ENCODE measurements at places on chromosomes 1 and 21.

GRCh38 chr1:55195521-55196233 is 19.5 kb downstream of the USP24 start:
- DNase-seq: no peak

- DNase-seq: no peak
These were observed 45.4 kb upstream of the IPO9 start for GRCh38 chr1:201783572-201783971.

- no peak for DNase-seq
These were observed 90.1 kb upstream of the DIRAS3 start for GRCh38 chr1:68140536-68140935.

GRCh38 chr1:227586733-227587132 is 23.4 kb downstream of the ZNF678 start:
- DNase-seq: no peak

DNA sequence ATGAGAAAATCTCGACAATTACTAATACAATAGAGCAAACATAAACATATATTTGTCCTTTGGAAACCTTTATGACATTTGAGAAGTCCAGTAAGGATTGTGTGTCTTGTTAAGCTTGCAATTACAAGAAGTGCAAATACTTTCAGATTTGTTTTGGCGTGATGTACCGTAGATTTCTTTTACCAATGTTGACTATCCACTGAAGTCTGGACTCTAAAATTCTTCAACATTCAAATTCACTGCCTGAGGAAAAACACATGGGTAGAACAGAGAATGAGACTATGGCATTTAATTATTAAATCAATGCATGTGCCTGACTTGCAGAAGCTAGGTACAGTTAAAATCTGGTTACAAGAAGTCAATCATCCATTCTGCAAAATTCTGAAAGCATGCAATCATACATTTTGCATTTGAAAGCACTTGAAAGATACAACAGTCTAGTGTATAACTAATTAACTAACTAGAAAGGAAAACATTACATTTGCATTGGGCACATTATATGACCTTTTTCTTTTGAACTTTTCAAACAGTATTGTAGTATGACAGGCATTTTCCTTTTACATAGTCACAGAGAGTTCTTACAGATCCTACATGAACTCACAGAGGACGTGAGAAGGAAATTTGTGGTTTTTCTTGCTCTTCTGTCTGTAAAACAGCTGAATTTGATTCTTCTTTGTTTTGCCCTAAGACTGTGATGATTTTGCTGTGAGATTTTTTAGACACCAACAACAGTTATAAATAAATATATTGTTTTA is 511.1 kb upstream of the ADGRL4 start:
- no peak for DNase-seq

DNA sequence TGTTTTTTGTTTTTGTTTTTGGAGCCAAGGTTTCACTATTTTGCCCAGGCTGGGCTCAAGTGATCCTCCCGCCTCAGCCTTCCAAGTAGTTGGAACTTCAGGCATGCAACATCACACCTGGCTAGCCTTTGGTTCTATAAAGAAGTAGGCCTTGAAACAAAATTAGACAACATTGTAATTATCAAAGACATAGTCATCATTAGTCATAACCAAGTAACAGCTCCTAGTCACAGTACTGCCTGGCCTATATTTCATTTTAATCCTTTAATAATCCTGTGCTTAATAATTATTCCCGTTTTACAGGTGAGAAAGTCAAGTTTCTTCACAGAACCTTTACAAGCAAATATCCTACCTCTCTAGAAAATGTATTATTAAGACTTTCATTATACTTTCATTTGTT is 52.3 kb upstream of the TBX15 start:
- no peak for DNase-seq

GRCh38 chr1:11298390-11299224 is 25.6 kb downstream of the UBIAD1 start:
- peak; percentile 34 for DNase-seq

DNA sequence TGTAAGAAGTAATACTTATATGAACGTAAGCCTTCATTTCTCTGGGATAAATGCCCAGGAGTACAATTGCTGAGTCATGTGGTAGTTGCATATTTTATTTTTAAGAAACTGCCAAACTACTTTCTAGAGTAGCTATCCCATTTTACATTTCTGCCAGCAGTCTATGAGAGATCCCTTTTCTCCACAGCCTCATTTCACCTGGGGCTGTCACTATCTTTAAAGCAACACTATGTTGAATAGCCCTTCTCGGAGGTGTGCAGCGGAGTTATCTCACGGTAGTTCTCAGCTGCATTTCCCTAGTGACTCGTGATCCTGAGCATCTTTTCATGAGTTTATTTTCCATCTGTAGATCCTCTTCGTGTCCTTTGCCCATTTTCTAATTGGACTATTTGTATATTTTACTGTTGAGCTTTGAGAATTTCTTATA is 93.4 kb downstream of the ADARB1 start:
- DNase-seq: no peak

DNA sequence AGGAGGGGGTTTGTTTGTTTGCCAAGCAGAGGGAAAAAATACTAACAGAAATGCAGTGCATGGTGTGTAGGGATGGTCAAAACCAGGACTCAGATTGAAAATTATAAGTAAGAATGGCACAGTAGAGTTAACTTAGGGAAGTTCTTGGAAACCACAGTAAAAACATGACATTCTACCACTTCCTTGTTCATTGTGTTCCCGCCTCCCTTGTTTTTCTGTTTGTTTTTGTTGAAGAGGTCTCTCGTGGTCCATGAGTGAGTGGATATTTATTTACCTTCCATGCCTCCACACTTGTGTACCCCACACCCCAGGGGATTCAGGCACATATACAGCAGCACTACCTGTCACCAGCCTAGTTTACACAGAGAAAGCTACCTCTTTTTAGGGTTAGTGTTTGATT is 69.6 kb downstream of the OLFML2B start:
- no peak for DNase-seq

DNA sequence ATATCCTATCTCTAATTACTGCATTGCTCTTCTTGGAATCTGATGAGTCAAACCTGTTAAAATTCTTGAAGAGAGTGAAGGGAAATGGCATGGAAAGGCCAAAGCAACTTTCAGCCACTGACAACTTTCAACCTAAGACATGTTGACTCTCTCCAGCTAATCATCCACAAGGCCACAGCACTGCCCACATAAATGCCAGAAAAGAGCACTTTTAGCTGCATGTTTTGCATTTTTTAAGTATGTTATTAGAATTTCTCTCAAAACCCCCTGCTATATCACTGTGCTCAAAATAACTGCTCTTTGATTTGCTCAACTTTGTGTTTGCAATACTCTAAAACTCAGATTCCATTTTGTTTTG is 352.5 kb downstream of the ADGRL2 start:
- DNase-seq: no peak

- DNase-seq: no peak
These were observed 194.2 kb downstream of the SIPA1L2 start for GRCh38 chr1:232435729-232436128.

DNA sequence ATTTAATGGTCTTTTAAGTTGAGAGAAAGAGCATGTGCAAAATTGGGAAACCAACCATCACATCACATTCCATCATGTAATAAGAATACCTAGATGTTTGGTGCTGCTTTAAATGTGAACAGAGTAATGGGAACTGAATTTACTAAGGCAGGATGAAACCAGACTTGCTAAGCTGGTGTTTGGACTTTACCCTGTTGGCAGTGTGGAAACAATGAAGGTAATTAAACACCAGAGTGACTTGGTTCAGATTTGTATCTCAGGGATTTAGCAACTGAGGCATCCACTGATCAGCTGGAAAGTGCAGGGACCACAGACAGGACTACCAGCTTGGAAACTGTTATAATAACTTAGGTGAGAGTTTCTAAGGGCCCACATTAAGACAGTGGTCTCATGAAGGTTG is 263.4 kb downstream of the OLFM3 start:
- DNase-seq: no peak

- DNase-seq: no peak
These were observed 12.0 kb upstream of the SLC9A1 start for GRCh38 chr1:27166929-27167328.

GRCh38 chr1:199453723-199454122 is 573.8 kb upstream of the NR5A2 start:
- DNase-seq: no peak

GRCh38 chr1:27650539-27651175 is 15.7 kb upstream of the FGR start:
- DNase-seq: no peak

DNA sequence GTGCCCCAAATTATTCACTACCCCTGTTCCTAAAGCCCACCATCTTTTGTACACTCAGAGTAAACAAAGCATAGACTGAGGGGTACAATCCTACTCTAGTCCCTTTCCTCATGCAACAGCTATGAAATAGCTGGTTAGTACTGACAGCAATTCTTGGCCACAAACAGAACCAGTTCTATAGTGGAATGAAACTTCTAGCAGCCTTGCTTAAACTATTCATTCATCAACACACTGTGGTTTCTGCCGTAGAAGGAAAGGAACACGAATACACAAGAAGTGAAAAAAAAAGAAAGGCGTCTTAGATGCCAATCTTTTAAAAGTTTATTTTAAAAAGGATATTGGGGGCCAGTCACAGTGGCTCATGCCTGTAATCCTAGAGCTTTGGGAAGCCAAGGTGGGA is 9.9 kb downstream of the PSMB2 start:
- DNase-seq: no peak

- no peak for DNase-seq
These were observed 8.5 kb downstream of the CCT8 start for GRCh38 chr21:29064850-29065481.

DNA sequence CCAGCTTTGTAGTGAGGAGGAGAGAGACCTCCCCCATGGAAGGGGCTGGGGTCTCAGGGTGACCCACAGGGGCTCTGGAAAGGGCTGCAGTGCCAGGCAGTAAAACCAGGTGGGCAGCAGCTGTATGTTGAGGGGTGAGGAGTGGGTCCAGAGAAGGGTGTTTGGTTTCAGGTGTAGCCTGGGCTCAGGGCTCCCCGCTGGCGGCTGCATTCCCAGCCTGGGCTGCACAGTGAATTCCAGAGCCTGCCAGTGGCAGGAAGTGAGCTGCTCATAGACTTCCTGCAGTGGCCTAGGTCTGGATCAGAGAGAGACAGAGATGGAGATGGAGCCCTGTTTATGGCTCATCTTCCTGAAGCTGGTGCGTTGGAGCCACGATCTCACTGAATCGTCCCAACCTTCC is 356.4 kb downstream of the PTPRU start:
- no peak for DNase-seq

- DNase-seq: no peak
These were observed 177.6 kb downstream of the HHIPL2 start for GRCh38 chr1:222370081-222370912.

DNA sequence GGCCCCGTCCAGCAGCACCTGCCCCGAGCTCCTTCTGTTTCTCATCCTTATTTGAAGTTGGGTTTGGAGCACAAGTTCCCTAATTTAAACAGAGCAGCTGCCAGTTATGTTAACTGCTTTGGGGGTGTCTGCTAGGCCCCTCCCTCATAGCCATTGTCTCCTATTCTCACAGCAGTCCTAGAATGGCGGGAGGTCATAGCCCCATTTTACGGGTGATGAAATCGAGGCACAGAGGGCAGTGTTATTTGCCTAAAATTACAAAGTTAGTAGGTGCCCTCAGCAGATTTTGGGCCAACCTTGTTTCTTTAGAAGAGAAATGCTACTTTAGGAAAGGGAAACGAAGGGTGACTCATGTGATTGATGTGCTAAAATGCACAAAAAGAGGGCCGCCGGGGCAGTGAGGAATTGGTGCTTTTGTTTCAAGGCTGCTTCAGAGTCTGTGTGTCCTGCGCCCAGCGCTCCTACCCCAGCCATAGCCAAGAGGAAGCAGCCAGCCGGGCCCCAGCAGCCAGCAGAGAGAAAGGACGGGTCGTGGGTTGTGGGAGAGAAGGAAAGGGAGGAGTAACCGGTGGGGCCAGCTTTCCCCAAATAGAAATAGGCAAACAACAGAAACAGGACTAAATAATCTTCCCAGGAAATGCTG is 13.0 kb downstream of the VANGL1 start:
- DNase-seq: no peak

DNA sequence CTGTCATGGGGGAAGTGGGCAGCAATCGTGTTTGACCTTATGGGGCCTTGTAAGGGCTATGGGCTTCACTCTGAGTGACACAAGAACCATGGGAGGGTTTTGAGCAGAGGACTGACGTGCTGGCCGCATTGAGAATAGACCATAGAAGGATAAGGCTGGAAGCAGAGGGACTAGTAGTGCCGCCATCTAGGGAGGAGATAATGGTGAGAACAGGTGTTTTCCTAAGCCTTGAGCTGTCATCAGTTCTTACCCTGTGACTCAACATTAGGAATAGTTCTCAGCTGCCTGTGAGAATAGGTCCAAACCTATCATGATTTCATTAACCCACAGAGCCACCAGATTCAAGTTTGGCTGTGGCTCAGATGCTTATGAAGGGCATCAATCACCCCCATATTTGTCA is 228.5 kb downstream of the CACNA1E start:
- DNase-seq: no peak

GRCh38 chr1:26478159-26478558 is 5.9 kb downstream of the HMGN2 start:
- no peak for DNase-seq

DNA sequence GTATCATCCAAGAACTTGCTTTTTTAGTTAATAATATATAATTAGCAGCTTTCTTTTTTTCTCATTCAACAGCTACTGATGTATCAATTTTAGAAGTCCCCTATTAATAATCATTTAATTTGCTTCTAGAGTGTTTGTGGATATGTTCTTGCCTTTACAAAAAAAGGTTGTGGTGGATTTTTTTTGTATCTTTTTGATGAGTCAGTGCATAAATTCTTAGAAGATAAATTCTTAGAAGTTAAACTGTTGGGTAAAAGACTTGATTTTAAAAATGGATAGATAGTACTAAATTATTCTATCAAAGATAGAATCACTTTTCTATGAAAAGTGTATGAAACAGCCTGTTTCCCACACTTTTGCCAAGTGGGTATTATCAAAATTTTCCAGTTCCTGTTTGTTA is 11.9 kb downstream of the FGGY start:
- DNase-seq: no peak

GRCh38 chr1:12799730-12800129 is 8.5 kb downstream of the PRAMEF1 start:
- no peak for DNase-seq

- no peak for DNase-seq
These were observed 187.2 kb downstream of the FGGY start for GRCh38 chr1:59484096-59484495.

DNA sequence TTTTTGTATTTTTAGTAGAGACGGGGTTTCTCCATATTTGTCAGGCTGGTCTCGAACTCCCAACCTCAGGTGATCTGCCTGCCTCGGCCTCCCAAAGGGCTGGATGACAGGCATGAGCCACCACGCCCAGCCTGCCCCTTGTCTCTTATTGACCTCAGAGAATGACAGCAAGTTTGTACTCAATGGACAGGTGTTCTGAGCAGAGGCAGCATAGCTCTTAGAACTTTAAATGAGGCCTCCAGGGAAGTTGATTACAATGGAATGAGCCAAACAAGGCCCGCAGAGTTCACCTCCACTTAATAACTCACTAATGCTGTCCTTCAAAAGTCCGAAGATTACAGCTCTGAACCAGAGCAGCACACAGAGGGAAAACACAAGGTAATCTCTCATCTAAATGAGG is 10.9 kb downstream of the TMPRSS2 start:
- DNase-seq: no peak
